ENCODE measurements at places on chromosomes 5 and 9. TPM values are rescaled to one million over a fixed set of nuclear protein-coding genes. Genes with fewer than 3 reads are reported as not detected.

- H3K27me3 ChIP-seq: no peaks in the 10 kb centered on the region
- H3K4me1 ChIP-seq: peaks cover 21% of the 10 kb centered on the region
- peak overlapping the region; percentile 37 for H3K4me3 ChIP-seq
These were observed 5.1 kb upstream of the RALGDS start for GRCh38 chr9:133125941-133126696.

- H3K36me3 ChIP-seq: no peaks in the 10 kb centered on the region
- no peak overlapping the region for H3K27ac ChIP-seq
- no peaks in the 10 kb centered on the region for H3K4me1 ChIP-seq
- no peaks in the 10 kb centered on the region for H3K27me3 ChIP-seq
- no peak for DNase-seq
- H3K4me3 ChIP-seq: no peak overlapping the region
These were observed 96.9 kb upstream of the KLF4 start for GRCh38 chr9:107586493-107586892.

DNA sequence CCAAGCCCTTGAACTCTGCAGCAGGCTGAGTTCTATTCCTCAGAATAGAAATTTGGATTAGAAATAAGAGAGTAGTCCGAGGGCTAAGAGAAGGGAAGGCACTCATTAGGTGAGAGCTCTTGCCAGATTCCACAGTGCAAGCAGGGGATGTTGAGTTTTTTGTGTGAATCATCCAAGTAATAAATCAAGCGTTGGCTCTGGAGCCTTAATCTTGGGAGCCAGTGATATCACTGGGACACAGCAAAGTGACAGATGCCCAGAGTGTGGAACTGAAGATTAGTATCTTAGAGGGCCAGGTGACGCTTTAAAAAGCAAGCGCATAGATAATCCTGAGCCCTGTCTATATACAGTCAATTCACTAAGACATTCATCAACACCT is 60.3 kb downstream of the FOXD1 start:
- no peak overlapping the region for H3K4me3 ChIP-seq
- no peak overlapping the region for H3K27ac ChIP-seq
- H3K27me3 ChIP-seq: no peaks in the 10 kb centered on the region

DNA sequence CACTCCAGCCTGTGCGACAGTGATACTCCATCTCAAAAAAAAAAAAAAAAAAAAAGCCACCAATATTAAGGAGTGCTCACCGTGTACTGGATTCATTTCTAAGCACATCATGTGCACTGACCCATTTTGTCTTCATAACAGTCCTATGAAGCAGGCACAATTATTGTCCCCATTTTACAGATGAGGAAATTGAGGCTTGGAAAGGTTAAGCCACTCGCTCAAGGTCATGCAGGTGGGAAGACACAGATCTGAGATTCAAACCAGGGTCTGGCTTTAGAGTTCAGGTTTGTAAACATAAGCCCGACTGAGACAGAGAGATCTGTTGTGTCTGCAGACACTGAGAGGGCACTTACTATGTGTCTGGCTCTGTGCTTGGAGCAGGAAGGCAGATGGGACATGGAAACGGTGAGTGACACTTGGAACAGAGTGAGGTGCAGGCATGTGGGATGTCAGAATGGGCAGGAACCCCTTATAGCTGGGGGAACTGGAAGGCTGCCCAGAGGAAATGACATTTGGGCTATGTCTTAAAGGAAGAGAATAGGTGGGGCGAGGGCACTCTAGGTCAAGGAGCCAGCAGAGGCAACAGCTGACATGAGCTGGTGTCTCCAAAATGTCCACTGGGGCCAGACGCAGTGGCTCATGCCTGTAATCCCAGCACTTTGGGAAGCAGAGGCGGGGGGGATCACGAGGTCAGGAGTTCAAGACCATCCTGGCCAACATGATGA is 69.9 kb downstream of the STK10 start:
- no peaks in the 10 kb centered on the region for H3K36me3 ChIP-seq
- H3K27ac ChIP-seq: no peak overlapping the region
- H3K4me1 ChIP-seq: no peaks in the 10 kb centered on the region

ADGRD2 gene
- not detected for total RNA-seq

DBN1 gene
- 64.2 TPM for total RNA-seq

SPINK7 gene
- not detected for total RNA-seq

PCDHA9 gene
- 0.85 TPM for total RNA-seq
